ENCODE measurements at places on chromosomes 5 and 9.
A peak's percentile ranks its signal among the peaks of the same experiment; 100 is the strongest.

DNA sequence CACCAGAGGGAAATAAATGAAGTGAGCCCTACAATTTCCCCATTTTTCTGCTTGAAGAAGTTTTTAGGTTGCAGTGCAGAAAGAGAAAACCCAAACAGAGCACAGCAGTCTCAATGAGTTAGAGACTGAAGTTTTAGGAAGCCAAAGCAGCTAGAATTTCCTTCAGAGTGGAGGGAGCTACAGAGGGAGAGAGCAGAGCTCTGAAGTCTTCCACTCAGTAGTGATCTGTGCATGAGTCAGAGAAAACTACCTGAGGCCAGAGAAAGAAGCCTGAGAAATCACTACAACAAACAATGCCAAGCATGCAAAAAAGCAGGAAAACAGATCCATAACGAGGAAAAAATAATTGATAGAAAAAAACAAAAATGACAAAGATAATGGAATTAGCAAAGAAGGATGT lies 17.9 kb upstream of the NDUFB6 start:
- no peak for DNase-seq

DNA sequence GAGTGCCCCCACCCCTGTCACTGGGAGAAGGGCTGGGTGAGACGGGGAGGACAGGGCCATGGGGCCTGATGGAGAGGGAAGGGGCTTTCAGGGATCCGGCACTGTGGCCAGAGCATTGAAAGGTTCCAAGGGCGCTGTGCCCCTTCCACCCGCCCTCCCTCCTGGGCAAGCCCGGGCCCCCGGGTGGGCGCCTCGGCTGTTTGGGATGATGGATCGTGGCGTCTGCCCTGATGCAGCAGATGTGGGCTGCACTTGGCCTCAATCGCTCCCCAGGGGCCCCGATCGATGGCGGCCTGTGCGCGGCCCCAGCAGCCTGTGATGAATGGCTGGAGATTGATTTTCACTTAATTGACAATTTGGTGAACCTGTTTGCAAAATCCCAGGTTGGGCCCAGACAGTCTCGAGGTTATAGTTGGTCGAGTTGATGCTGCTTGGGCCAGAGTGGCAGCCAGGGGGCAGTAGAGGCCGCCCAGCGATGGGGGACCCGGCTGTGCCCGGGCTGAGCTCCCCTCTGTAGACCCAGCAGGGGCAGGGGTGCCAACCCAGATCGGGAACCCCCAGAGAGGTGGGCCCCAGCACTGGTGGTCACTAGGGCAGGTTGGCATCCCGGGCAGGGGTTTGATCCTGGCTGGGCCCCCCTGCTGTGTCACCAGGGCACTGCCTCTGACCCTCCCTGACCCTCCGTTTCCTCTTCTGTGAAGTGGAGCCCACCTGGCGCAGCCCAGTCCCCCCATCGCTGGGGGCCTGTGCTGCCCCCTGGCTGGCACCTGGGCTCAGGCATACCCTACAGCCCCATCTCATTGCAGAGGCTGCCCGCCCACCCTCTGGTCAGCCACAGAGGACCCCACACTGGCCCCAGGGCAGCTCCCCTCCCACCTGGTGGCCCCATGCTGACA lies 34.7 kb downstream of the LHX3 start:
- peak; percentile 43 for DNase-seq

DNA sequence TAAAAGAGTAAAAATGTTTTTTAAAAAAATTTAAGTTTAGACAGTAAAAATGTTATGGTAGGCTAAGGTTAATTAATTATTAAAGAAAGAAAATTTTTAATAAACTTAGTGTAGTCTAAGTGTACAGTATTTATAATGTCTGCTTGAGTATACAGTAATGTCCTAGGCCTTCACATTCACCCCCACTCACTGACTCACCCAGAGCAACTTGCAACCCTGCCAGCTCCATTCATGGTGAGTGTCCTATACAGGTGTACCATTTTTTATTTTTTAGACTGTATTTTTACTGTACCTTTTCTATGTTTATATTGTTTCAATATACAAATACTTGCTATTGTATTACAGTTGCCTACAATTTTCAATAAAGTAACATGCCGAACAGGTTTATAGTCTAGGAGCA lies 234.1 kb downstream of the AUH start:
- DNase-seq: no peak

GRCh38 chr5:137741718-137742117 lies 5.8 kb upstream of the KLHL3 start:
- no peak for DNase-seq

DNA sequence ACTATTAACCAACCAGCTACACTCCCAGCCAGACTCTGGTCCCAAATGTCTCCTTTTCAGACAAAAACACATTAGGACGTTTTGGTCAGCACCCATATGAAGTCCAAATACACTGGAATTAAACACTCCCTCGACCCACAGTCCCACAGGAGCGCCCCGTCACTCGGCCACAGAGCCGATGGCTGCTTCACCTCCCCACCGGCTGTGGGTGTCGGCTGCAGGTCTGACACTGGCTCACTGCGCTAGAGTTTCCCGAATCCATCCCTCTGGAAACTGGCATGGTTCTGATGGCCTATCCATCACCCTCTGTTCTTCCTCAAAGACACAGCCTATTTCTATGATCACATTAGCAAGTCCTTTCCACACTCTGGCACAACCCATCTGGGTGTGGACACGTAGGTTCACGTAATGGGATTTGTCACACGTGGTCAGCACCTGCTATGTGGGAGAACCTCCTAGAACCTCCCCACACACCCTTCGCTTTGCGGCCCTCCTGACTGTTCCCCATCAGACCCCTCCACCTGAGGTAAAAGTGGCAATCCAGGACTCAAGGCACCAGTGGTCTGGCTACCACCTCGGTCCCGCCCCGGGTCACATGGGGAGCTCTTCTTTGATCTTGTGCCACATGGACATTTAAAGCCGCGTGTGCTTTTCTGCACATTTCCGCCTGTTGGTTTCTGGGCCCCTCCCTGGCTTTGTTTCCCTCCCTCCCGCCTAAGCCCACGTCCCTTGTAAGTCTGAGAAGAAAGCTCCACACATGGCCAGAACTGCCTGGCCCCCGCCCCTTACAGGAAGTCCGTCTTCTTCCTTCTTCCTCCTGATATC lies 131.1 kb upstream of the PHYKPL start:
- DNase-seq: no peak

GRCh38 chr5:124783794-124784193 lies 37.4 kb upstream of the ZNF608 start:
- DNase-seq: no peak

DNA sequence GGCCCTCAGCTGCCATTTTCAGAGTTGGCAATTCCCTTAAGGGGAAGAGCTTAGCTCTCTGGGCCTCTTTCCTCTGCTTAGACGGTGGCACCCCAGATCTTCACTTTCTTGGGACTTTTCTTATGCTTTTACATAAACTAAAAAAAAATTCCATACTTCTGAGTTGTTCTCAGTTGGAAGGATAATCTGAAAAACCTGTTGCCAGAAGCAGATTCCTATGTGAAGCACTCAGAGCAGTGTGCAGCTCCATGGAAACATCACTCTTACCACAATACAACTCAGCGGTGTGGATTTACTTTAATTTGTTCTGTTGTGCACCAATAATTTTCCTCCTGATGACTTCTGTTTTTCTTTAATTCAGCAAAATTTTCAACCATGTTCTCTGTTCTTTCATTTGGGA lies 44.1 kb upstream of the MROH2B start:
- no peak for DNase-seq

GRCh38 chr5:58803056-58803455 lies 220.2 kb downstream of the RAB3C start:
- no peak for DNase-seq

- DNase-seq: peak; percentile 30
Measured at GRCh38 chr5:149930043-149930748, 14.4 kb downstream of the PDE6A start.

- DNase-seq: no peak
Measured at GRCh38 chr9:99531313-99531712, 290.4 kb upstream of the NR4A3 start.

- no peak for DNase-seq
Measured at GRCh38 chr9:7370988-7371387, 428.6 kb downstream of the DMAC1 start.

GRCh38 chr9:21710548-21711191 lies 91.8 kb upstream of the MTAP start:
- no peak for DNase-seq

DNA sequence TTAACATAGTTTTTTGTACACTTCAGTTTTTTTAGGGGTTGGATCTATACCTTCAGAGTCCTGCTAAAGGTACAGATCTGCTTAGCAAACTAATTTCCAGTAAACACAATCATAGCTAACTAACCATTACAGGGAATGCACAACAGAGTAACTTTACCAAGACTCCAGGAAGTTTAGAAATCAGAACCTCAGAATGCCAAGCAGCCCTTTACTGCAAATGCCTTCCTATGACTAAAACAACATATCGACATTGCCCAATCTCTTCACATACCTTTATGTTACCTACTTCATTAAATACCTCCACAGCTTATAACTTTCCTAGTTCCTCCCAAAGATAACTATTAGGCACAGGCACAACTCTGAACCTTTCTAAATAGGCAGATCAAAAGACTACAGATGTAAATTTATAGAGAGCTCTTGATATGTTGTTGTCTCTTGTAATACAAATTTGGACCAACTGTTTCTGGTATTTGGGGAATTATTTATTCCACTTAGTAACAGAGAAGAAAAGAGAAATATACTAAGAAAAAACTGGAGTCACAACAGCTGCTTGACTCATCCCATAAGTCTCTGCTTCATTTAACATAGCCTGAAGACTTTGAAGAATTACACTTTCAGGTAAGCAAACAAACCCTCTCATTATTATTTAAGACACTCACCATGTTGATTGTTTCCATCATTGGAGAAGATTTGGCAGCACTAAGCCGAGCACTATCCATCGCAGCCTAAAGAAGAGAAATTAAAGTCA lies 46.0 kb upstream of the OR2K2 start:
- no peak for DNase-seq

GRCh38 chr5:132546108-132546507 lies 2.8 kb upstream of the IL5 start:
- no peak for DNase-seq

- DNase-seq: no peak
Measured at GRCh38 chr9:27801545-27801944, 228.3 kb upstream of the C9orf72 start.

DNA sequence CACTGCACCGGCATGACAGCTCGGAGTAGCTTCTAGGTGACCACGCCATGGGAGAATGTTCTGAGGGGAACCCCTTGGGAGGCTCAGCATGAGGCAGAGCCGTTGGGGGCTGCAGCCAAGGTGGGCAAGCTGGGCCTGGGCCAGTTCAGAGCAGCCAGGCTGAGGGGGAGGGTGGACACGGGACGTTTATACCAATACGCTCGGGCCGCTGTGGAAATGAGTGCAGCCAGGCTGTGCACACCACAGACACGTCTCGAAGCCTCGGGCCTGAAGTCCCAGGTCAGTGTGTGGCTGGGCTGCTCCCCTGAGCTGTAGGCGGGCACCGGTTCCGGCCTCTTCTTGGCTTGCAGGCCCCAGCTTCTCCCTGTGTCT lies 28.9 kb upstream of the SLC12A7 start:
- DNase-seq: no peak

DNA sequence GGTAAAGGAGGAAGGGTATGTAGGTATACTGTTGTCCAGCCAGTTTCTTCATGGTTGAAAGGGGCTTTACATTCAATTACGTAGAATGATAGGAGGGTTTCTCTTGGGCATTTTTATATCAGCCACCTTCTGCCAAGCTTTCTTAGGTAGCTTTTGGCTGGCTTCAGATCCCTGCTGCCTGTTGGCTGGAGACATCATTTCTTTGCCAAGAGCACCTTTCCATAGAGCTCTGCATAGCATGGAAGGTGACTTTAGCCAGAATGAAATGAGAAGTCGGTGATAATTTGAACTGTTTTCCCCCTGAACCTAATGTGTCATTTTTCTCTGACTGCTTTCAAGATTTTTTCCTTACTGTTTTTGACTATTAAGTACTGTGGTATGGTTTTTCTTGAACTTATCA lies 26.9 kb downstream of the TMEFF1 start:
- no peak for DNase-seq

DNA sequence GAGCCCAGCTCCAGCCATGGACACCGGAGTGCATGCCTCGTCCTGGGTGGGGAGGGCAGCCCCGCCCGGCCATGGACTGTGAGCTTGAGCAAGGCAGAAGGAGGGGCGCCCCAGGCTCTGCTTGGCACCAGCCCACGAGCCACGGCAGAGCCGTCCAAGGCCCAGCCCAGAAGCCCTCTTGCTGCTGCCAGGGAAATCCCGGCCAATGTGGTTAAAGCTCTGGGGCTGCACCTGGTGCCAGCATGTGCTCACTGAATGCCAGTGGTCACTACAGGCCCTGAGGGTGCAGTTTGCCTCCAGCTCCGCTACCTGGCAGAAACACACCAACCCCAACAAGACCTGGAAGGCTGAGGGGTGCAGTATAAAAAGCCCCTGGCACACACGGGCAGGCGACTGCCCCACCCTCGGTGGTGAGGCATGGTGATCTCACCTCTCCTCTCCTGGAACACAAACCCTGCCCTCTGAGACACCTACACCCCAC lies 11.8 kb downstream of the BRD3 start:
- peak; percentile 76 for DNase-seq

DNA sequence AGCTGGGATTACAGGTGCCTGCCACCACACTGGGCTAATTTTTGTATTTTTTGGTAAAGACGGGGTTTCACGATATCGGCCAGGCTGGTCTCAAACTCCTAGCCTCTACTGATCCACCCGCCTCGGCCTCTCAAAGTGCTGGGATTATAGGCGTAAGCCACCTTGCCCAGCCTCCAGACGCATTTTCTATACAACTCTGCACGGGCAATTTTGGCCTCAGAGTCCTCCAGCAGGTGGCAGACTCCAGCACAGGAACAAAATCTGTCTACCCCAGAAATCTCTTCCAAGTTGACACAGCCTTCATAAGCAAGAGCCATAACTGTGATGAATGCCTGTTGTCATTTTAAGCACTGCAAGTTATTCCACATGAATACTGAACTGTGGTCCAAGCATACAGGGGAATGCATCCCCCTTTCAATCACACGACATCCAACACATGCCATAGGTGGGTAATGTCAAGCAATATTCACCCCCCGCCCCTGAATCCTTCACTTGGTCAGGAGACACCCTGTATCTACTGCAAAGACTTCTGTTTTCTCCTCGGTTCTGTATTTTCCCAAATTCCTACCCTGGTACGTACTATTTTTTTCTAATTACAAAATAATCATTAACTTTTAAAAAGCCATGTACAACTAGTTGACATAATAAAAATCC lies 50.8 kb downstream of the ALDH7A1 start:
- peak; percentile 73 for DNase-seq
